ENCODE measurements at places on chromosomes 4 and X.

GRCh38 chr4:155391932-155392331 lies 15.2 kb upstream of the MAP9 start:
- no peak for DNase-seq

DNA sequence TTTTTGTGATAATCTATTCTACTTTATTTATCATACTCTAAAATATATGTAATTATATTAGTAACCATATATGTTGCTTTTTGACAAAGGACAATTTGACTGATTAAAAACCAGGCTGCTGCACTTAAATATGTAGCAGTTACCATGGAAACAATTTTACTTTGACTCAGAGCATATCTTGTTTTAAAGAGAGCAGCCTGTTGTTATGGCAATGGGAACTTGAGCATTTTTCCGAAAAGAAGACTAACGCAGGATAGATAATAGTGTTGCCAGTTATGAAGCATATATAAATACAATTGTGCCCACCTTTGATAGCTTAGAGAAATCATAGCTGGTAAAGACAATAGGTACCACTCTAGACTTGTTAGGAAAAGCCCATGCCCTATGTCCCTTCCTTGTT lies 283.0 kb downstream of the GASK1B start:
- no peak for DNase-seq

DNA sequence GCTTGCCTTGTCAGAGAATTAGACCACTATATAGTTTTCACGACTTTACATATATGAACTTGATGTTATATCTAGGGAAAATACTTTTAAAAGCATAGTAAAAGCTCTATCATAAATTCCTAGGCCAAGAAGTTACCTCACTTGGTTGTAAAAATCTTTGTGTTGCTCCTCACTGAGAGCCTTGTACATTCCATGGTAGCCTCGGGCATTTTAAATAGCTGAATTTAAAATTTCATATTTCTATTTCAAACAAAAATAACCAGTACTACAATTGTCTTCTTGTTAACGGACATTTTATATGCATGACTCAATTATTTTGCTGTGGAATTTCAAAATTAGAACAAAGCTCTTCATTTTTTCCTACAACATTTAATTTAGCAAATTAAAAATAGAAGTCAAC lies 107.6 kb downstream of the MID1 start:
- no peak for DNase-seq

GRCh38 chrX:44228621-44229020 lies 114.9 kb downstream of the EFHC2 start:
- DNase-seq = no peak

DNA sequence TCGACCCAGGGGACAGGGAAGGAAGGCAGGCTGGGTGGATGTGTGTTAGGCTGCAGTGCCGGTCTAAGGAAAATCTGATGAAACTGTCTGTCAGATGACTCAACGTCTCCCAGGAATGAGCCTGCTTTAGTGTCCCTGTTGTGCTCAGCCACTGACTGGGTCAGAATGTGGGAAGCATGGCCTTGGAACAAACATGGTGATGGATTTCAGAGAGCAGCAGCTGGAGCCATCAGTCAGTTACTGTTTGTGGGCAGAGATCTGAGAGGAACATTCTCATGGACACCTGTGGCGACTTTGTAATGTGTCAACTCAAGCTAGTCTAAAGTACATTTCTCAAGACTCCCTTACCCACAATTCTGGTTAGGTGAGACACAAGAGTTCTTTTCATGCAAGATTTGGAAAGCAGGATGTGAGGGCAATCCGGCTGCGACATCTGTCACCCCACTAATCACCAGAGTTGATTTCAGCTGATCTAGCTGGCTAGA lies 63.2 kb downstream of the ANAPC10 start:
- peak; percentile 5 for DNase-seq

All from urothelium cell line (cell line).